ENCODE measurements at places on chromosomes 4 and X. TPM values are rescaled to one million over a fixed set of nuclear protein-coding genes. Genes with fewer than 3 reads are reported as not detected.

The TCEAL2 gene
- 29.6 TPM for polyA plus RNA-seq

The SRPX2 gene
- polyA plus RNA-seq, result 11.6 TPM

The CTAG1A gene
- polyA plus RNA-seq, result not detected

The AIFM1 gene
- polyA plus RNA-seq, result 17.0 TPM

The SPANXD gene
- not detected for polyA plus RNA-seq

The NRK gene
- polyA plus RNA-seq, result 1.8 TPM

The ADH1B gene
- 4,880 TPM for polyA plus RNA-seq

The DUSP21 gene
- not detected for polyA plus RNA-seq

The HTN3 gene
- polyA plus RNA-seq, result not detected

The TREX2 gene
- polyA plus RNA-seq, result not detected

The KIF4A gene
- polyA plus RNA-seq, result 0.38 TPM

The XAGE1A gene
- not detected for polyA plus RNA-seq

The MAGEA9B gene
- polyA plus RNA-seq, result not detected

The AREG gene
- polyA plus RNA-seq, result 1.4 TPM

The NXF2B gene
- polyA plus RNA-seq, result not detected

The CT45A7 gene
- polyA plus RNA-seq, result not detected

The VCX3B gene
- 0.77 TPM for polyA plus RNA-seq

The GABRB1 gene
- not detected for polyA plus RNA-seq

The SSX4 gene
- polyA plus RNA-seq, result not detected

The SLC2A9 gene
- 2.1 TPM for polyA plus RNA-seq

The CCDC160 gene
- not detected for polyA plus RNA-seq

The PABPC1L2B gene
- polyA plus RNA-seq, result not detected

The FOXR2 gene
- polyA plus RNA-seq, result not detected

The APBB2 gene
- 22.7 TPM for polyA plus RNA-seq

The ESX1 gene
- polyA plus RNA-seq, result not detected

The CYBB gene
- polyA plus RNA-seq, result 3.1 TPM

The GPR143 gene
- polyA plus RNA-seq, result 0.50 TPM

The CXCL11 gene
- 0.46 TPM for polyA plus RNA-seq

The ASB12 gene
- polyA plus RNA-seq, result not detected

The KLF8 gene
- polyA plus RNA-seq, result 1.5 TPM

The SPANXN4 gene
- not detected for polyA plus RNA-seq

The UGT2B11 gene
- polyA plus RNA-seq, result not detected

The PPP2R2C gene
- not detected for polyA plus RNA-seq

The WDR17 gene
- polyA plus RNA-seq, result 2.7 TPM

The GYPE gene
- 2.4 TPM for polyA plus RNA-seq

The DNAAF6 gene
- polyA plus RNA-seq, result not detected

The TLR3 gene
- polyA plus RNA-seq, result 2.2 TPM

The UGT2B17 gene
- polyA plus RNA-seq, result not detected

The TAF7L gene
- polyA plus RNA-seq, result not detected

The INTU gene
- polyA plus RNA-seq, result 10.9 TPM

The EPHA5 gene
- polyA plus RNA-seq, result not detected

The SCML2 gene
- polyA plus RNA-seq, result 2.1 TPM

The PCYT1B gene
- polyA plus RNA-seq, result not detected

The TRIM2 gene
- polyA plus RNA-seq, result 10.2 TPM

The ARHGAP4 gene
- polyA plus RNA-seq, result 31.9 TPM

The DUSP9 gene
- not detected for polyA plus RNA-seq

The MGAT4D gene
- not detected for polyA plus RNA-seq

The SH3D19 gene
- 44.1 TPM for polyA plus RNA-seq

The PPP1R3F gene
- 6.3 TPM for polyA plus RNA-seq

The GALNTL6 gene
- 0.46 TPM for polyA plus RNA-seq
